Activated naive CD4-positive, alpha-beta T cell treated with anti-CD3 and anti-CD28 coated beads, Interleukin-2, amount 50 U/mL, for 72 hours (primary cell): ENCODE measurements at places on chromosomes 1 and 21. TPM values are rescaled to one million over a fixed set of nuclear protein-coding genes. Genes with fewer than 3 reads are reported as not detected.

The FCGR1A gene
- total RNA-seq: not detected

The PLA2G2F gene
- total RNA-seq: not detected

The AMY2B gene
- 7.3 TPM for total RNA-seq

The CASQ2 gene
- not detected for total RNA-seq

The RUSC1 gene
- total RNA-seq: 23.1 TPM

The RAB7B gene
- total RNA-seq: not detected

The IVL gene
- total RNA-seq: not detected

The CREB3L4 gene
- 12.0 TPM for total RNA-seq

The MAN1A2 gene
- total RNA-seq: 18.4 TPM

The SLC16A4 gene
- 0.87 TPM for total RNA-seq

The CDC7 gene
- total RNA-seq: 38.2 TPM

The OR2L13 gene
- not detected for total RNA-seq

The RSPO1 gene
- total RNA-seq: not detected

The UMODL1 gene
- 0.09 TPM for total RNA-seq

The CLEC20A gene
- not detected for total RNA-seq

The SLC6A17 gene
- total RNA-seq: 0.04 TPM

The OR2AJ1 gene
- not detected for total RNA-seq

The PIGR gene
- not detected for total RNA-seq

The FAM151A gene
- not detected for total RNA-seq

The ADAM30 gene
- total RNA-seq: not detected

The GJA9 gene
- not detected for total RNA-seq

The CRP gene
- not detected for total RNA-seq

The NBPF9 gene
- total RNA-seq: 29.7 TPM

The SLC39A1 gene
- total RNA-seq: 96.6 TPM

The TMEM240 gene
- 0.58 TPM for total RNA-seq

The CLIC4 gene
- 16.2 TPM for total RNA-seq

The ATP1A2 gene
- not detected for total RNA-seq

The KTI12 gene
- total RNA-seq: 12.2 TPM

The PODN gene
- total RNA-seq: not detected

The LPAR3 gene
- not detected for total RNA-seq

The F13B gene
- total RNA-seq: not detected

The DMBX1 gene
- total RNA-seq: 0.54 TPM

The F5 gene
- 90.3 TPM for total RNA-seq
